Glomerular endothelial cell (primary cell): ENCODE measurements at places on chromosomes 3 and 15.

- no peak for DNase-seq
Observed at GRCh38 chr3:58037141-58037910, 29.1 kb downstream of the FLNB start.

DNA sequence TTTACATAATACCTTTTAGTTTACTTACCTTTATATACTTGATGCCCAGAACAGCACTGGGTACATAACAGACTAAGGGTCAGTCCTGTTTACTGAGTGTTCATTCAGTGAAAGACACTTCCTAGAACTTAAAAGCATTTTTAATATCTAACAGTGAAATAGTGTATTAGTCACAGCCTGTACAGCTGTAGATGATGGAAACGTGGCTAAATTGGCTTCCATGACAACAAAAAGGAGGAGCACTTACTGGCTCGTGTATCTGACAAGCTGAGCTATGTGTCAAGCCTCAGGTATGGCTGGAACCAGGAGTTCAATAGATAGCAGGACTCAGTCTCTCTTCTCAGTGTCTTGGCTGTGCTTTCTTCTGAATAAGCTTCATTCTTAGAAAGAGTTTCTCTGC is 40.2 kb downstream of the CMTM8 start:
- no peak for DNase-seq

- DNase-seq: no peak
Observed at GRCh38 chr3:193489949-193490348, 64.7 kb downstream of the ATP13A4 start.

DNA sequence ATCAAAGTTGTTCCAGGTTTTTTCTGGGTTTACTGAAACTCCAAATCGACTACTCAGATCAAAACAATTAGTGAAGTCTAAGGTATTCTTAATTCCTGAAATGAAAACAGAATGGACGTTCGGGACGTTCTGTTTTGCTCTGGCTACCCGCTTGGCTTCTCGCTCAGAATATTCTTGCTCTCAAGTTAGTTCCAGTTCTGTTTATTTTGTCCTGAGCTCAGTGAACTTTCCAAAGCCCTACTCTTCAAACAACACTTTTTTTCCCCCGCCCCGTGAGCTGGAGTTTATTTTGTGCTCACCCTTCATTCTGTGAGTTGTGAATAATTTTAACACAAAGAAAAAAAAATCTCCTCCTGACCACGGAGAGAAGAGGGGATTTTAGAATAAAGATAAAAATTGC is 72.6 kb downstream of the SAMMSON start:
- DNase-seq: no peak

GRCh38 chr15:30990446-30991254 is 778 bp downstream of the MTMR10 start:
- no peak for DNase-seq

DNA sequence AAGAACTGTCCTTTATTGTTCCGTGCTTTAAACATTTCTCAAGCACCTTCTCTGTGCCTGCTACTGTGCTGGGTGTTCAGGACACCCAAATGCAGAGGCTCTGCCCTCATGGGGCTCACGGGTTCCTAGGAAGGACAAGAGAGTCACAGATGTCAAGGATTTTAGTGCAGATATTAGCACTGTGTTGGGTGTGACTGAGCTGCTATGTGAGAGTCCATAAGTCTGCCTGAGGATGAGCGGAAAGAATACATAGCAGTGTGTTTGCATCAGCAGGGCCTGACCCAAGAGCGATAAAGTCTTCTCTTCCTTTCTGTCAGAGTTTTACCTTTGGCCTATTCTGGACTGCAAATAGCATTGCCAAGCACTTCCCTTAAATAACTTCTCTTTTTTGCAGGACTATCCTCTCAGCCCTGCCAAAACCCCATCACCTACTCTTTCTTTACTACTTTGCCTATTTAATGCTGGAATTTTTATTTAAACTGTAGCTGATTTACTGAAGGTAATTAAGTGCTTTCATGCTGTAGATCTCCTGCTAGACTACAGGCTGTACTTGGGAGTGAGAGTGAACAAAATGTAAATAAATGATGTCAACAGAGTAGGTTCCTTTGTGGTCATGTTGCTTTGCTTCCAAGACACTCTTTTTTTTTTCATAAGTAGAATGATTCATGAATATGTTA is 459.4 kb upstream of the TPRG1 start:
- peak; percentile 33 for DNase-seq

DNA sequence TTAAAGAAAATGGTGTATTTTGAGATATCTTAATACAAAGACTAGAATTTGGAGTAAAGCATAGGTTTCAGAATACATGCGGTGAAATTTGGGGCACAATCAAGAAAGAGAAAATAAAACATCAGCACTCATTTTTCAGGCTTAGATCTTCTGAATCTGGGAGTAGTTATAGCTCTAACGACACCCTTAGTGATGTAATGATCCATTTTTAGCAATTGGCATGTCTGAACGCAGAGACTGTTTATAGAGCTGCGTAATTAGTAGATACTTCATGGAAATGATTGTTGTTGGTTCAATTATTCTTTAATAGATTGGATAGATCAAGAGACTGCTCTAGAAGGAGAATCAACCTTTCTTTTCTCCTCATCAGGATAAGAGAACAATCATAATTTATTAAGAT is 47.5 kb upstream of the SNRK start:
- no peak for DNase-seq

- no peak for DNase-seq
Observed at GRCh38 chr3:66450390-66451022, 50.3 kb downstream of the LRIG1 start.

GRCh38 chr3:68757157-68757556 is 175.2 kb downstream of the TAFA4 start:
- DNase-seq: no peak

DNA sequence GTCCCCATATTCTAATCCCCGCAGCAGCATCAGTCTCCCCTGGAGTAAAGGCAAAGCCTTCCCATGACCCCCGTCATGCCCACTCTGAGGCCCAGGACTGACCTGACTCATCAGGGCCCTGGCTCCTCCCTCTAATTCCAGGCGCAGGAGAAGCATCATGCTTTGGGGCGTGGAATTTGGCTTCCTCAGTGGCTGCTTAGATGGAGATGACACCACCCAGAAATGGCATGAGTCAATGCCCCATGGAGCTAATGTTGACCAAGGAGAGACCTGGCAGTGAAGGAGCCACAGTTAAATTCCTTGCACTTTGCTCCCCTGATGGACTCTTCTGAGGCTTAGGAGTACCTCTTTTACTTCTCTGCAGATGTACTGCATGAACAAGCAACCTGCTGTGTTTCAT is 204.2 kb upstream of the PROK2 start:
- DNase-seq: no peak

DNA sequence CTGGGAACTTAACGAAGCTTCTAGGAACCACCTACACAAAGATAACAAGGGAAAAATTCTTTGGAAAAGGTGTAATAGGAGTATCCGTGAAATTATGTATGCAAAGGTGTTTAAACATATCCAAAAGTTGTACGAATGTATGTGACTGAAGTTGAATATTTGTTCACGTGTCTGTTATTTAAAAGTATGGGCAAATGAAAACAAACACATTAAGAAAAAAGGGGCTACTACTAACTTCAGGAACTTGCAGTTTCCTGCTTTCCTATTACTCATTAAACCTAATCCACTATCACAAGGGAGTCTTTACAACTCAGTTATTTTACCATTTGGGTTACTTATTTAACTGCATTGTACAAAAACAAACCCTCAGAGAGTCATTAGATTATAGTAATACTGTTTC is 33.9 kb upstream of the GRAMD1C start:
- no peak for DNase-seq
